ENCODE measurements at places on chromosomes 11 and 22.

GRCh38 chr11:109329716-109330115 lies 92.3 kb upstream of the C11orf87 start:
- no peak for DNase-seq

GRCh38 chr11:14242187-14242586 lies 116.8 kb downstream of the RRAS2 start:
- DNase-seq, result no peak

DNA sequence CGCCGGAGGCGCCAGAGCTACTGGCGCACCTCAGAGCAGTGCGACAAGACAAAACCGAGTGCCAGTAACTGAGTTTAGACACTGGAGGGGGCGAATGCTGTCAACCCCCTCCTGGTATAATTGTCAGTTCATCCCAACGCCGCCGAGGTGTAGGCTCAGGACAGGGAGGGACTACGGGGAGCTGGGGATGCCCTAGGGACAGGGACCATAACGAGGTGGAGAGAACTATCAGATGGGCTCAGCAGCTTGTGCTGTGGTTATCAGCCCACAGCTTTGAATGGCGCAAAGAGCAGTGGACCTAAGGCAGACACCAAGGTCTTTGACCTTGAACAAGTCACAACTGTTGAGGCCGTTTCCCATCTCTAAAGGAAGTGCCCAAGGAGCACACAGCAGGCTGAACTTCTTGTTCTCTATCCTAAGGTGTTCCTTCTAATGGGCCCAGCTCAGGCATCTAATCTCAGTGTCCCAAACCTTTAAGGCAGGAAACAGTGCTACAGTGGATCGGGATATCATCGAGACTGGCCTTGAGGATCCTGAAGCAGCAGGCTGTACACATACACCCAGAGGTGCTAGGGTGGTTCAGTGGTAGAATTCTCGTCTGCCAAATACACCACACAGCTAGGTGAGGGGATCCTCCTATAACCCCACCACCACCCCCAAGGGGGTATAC lies 958 bp upstream of the TUT1 start:
- no peak for DNase-seq

DNA sequence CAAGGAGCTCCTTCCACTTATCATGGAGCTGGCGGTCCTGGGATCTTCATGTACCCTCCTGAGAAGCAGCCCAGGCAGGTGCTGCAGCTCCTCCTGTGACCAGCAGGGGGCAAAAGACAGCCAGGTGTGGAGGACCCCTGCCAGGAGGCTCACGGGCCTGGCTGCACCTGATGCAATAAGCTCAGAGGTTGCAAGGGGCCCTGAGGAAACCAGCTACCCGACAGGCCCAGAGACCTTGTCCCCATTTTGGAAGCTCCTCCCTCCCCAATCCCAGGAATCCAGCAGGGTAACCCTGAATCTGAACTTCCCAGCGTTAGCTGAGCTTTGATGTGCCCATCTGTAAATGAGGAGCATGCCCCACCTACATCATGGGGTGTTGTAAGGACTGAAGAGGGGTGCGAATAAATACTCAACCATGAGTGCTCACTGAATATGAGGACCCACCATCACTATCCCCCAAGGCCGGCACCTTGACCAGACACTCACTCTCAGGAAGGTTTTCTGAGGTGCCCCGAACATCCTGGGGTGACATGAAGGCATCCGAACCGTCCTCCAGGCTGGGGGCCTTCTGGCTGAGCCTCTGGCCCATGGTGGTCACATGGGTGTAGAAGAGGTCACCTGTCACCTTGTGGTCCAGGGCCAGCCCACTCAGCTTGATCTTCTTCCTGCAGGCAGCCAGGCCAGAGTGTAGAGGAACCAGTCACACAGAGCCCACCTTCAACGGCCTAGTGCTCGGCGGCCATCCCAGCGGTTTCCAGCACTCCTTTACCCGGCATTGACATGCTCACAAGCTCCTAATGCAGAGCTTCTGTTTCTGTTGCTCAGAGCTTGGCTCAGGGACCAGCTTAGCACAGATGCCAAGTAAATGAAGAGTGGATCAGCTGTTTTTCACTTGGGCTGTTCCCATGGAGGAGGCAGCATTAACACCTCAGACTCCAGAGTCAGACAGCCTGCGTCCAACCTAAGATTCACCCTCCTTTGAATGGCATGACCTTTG lies 21.7 kb downstream of the SLC43A1 start:
- no peak for DNase-seq

GRCh38 chr22:21009638-21010425 lies 5.1 kb upstream of the P2RX6 start:
- no peak for DNase-seq
